ENCODE measurements at places on chromosomes 16 and 17. TPM values are rescaled to one million over a fixed set of nuclear protein-coding genes. Genes with fewer than 3 reads are reported as not detected.

The HSD17B2 gene
- total RNA-seq = 1.1 TPM

The CALB2 gene
- total RNA-seq = 32.3 TPM

The KRTAP2-3 gene
- total RNA-seq = not detected

The ZNF688 gene
- total RNA-seq = 3.1 TPM

DNA sequence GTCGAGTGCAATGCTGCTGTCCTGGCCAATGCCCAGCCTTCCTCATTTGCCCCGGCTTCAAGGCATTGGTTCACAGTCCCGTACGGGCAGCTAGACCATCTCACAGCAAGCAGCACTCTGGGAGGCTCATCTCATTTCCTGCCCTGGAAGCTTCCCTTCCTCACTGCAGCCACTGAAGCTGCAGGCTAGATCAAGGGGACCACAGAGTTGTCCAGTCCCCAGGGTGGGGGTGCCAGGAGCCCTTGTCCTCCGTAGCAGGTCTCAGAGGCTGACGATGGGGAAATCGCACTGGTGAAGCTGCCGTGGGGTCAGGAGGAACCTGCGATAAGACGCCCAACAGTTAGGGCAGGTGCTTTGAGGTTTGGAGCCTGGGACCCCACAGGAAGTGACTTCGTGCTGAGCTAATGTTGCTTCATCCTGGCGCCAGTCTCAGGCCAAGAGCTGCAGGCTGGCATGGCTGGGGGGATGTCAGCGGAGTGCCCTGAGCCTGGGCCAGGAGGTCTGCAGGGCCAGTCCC lies at the start of gene SPNS3:
TSS of gene SPNS3 (plus strand) at position 426 of the 517 bp plus-strand sequence. CDS start at position 454, 28 bp downstream.
- no peak for DNase-seq

DNA sequence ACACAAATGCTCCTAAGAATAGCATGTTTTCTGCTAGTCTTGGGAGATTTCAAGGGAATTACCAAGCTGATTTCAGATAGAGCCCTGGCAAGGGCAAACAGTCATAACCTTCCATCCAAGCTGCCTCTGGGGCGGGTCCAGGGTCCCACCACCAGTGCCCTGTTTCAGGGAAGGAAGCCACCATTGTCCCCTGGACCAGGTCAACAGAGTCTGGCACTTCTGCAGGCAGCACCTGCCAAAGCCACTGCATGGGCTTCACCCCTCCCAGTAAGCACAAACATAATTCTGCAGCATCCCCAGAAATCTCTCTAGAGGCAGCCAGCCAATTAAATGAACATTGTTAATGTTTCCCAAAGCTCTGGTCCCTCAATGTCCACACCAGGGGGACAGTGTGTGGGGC lies 143.0 kb downstream of the SALL1 start:
- no peak for DNase-seq

DNA sequence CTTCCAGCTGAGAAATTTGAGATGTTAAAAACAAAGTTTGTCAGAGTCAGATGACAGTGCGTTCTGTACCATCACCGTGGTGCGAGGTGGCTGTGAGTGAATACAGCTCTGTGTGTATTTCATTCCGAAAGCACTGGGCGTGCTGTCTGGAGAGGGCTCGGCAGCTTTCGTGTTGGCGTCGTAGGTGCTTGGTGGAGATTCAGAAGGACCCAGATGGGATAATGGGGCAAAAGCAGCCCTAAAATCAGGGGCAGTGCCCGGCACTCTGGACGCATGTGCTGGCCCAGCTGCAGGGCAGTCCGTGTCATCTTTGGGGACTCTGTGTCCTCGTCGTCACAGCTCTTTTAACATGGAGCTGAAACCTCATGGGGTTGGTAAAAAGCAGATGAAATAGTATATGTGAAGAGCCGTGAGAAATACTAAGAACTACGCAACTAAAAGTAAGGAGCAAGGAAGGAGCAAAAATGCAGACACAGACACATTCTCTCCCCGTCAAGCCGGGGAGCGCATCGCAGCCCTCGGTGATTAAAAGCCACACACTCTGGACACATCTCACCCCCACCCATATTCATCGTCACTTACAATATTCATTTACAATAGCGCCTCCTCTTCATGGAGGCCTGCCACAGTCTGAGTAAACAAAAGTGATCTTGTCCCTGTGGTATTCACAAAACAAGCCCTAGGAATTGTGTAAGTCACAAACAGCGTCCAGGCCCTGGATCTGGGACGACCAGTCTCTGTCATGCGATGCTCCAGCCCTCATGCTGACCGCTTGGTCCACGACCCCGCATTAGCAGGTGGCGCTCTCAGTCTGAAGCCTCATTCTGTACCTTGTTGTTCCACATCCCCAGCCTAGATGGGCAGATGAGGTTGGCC lies 206.7 kb downstream of the RPTOR start:
- no peak for DNase-seq

DNA sequence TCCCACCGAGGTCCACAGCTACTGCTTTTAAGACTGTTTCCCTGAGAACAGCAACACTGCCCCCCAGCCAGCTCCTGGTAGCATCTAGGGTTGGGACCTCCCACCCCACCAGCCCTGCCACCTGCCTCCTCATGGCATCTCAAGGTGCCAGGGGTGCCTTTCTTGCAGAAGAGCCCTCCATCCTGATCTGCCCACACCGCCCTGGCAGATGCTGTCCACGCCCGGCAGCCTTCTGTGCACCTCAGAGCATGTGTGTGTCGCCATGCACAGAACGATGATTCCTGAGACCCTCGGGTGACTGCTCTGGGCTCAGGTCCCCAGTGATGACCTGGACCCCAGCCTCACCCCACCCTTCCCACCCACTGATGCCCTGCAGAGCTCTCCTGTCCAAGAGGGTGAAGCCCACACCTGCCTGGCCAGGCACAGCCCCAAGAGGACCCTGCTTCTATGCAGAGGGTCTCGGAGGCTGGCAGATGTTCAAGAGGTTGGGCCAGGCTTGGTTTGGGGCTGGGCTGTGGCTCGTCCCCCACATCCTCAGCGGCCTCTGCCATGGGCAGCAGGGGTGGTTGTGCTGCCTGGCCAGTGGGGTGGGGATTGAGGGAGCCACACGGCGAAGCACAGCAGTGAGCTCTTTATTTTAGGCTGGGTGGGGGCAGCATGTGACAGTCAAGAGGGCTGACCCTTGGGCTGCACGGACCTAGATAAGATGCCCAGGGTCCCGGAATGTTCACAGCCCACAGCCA lies 5.2 kb upstream of the SPATA2L start:
- DNase-seq = no peak

DNA sequence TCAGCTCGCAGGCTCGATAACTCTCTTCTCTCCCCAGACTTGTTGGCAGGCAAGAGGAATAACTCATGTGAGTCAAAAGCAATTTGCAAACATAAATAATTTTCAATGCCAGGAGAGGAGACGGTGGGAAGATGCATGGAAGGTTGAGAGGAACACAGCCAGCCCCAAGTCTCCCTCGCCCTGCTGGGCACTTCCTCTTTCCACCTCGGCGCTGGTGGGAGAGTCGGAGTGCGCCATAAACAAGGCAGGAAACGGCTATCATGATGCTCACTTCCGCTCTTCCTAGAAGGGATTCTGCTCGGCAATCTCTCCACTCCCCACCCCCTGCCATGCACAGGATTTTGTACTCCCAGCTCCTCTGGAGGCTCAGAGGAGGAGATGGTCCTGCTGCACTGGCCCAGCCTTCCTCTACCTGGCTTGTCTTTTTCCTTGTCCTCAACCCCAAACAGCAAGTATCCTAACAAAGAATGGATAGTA lies 13.0 kb downstream of the CBX4 start:
- DNase-seq = no peak

GRCh38 chr17:82605939-82606600 lies 42.2 kb downstream of the WDR45B start:
- no peak for DNase-seq

GRCh38 chr16:12387311-12387710 lies 410.8 kb downstream of the SNX29 start:
- DNase-seq = no peak

GRCh38 chr17:58079300-58080033 lies 3.8 kb upstream of the DYNLL2 start:
- no peak for DNase-seq

- no peak for DNase-seq
Measured at GRCh38 chr16:3292604-3293003, 9.3 kb downstream of the ZNF263 start.

DNA sequence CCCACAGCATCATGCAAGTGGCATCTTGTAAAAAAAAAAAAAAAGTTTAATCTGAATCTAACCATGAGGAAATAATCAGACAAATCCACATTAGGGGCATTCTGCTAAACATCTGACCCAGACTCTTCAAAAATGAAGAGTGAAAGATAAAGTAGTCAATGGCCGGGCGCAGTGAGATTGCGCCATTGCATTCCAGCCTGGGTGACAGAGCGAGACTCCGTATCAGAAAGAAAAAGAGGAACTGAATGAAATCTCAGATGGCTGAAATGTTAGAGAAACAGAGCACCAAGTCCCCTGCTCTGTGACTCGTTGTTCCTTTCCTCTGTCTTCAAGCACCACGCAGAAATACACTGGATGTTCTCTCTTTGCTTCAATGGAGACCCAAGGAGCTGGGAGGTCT lies 12.7 kb upstream of the RNF135 start:
- DNase-seq = no peak

DNA sequence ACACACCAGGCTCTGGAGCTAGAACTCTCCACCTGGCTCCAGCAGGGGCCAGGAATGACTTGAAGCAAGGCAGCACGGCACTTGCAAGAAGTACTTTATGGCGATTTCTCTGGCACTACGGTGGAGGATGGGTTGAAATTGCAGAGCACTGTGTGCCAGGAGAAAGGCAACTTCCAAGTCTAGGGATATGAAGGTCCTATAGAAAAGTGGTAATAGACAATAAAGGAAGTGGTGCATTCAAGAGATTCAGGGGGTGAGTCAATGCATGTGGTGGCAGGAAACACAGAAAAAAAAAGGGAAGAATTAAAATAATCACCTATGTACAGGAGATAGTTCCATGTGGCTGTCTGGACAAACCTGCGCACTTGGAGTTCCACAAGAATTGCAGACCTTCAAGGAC lies 240.3 kb upstream of the DYNLRB2 start:
- no peak for DNase-seq

DNA sequence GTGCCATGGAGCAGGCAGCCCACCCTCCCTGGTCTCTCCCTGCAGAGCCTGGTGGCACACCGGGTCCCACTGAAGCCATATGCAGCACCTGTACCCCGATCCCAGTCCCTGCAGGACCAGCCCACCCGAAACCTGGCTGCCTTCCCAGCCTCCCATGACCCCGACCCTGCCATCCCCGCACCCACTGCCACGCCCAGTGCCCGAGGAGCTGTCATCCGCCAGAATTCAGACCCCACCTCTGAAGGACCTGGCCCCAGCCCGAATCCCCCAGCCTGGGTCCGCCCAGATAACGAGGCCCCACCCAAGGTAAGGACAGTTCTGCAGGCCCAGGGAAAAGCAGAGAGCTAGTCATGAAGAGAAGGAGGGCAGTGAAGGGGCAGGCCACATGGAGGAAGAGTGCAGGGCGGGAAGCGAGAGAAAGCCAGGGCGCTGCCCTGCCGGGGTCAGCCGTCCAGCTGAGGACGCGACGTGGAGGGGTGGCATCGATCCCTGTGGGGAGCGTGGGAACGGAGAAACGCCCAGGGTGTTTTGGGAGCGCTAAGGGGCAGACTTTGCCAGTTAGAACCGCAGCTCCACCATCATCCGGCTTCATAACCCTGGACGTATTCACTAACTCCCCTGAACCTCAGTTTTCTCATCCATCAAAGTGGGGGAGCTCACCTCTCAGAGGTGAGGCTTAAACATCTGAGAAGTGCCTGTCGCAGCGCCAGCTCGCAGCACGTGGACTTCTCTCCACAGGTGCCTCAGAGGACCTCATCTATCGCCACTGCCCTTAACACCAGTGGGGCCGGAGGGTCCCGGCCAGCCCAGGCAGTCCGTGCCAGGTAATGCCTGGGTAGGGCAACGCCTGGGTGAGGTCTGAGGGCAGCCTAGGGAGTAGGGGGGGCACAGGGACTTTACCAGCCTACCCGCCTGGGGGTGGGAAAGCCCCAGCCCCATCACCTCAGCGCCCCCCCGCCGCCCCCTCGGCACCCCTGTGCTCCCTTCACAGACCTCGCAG lies 7.6 kb upstream of the C17orf107 start:
- DNase-seq = no peak

GRCh38 chr17:65218261-65218660 lies 81.1 kb downstream of the RGS9 start:
- no peak for DNase-seq

GRCh38 chr17:71334048-71334751 lies 786.6 kb upstream of the SOX9 start:
- no peak for DNase-seq

GRCh38 chr17:40032322-40033320 lies 17.4 kb downstream of the CSF3 start:
- DNase-seq = no peak

GRCh38 chr16:83343935-83344366 lies 463.8 kb upstream of the HSBP1 start:
- peak; percentile 69 for DNase-seq

GRCh38 chr17:81482673-81483072 lies 29.9 kb downstream of the ACTG1 start:
- no peak for DNase-seq

GRCh38 chr17:44924107-44924544 lies 8.8 kb upstream of the GFAP start:
- no peak for DNase-seq

GRCh38 chr16:87492291-87492630 lies 563 bp downstream of the ZCCHC14 start:
- DNase-seq = no peak

- DNase-seq = no peak
Measured at GRCh38 chr16:56481468-56482122, 30.2 kb downstream of the OGFOD1 start.

GRCh38 chr17:9763643-9764042 lies 27.7 kb downstream of the DHRS7C start:
- DNase-seq = no peak

GRCh38 chr16:66511602-66512271 lies 38.2 kb downstream of the TK2 start:
- DNase-seq = peak; percentile 46

DNA sequence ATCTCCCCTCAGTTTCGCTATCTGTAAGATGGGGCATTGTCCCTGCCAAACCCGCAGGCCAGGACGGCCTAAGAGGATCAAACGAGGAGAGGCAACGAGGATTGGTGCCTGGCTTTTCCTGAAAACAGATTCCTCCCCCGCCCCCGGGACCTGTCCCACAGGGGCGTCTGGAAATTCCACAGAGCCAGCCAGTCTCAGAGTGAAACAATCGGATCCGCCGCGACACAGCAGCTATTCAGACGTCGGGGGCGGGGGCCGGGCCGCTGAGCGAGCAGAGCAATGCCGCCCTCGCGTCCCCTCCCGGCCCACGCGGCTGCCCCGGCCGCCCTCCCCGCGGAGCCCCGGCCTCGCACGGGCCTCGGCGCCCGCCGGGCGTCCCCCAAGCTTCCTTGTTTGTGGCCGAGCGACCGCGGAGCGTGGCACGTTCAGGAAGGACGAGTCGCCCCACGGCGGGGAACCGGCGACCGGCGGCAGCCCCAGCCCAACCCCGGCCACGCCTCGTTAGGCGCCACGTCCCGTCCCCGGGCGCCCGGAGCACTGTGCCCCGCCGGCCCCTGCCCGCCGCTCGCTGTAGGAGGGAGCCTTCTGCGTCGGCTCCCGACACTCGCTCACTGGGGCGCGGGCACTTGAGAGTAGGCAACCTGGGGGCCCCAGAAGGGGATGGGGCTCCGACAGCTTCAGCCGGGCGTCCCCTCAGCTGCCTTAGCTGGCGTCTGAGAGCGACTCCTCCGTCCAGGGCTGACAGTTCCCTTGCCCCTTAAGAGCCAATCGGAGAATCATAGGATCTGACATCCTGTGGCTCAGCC lies 29.6 kb upstream of the PHOSPHO1 start:
- no peak for DNase-seq

Data from H4 (cell line).